ENCODE measurements at places on chromosomes 2 and 18. TPM values are rescaled to one million over a fixed set of nuclear protein-coding genes. Genes with fewer than 3 reads are reported as not detected.
A peak's percentile ranks its signal among the peaks of the same experiment; 100 is the strongest.

DNA sequence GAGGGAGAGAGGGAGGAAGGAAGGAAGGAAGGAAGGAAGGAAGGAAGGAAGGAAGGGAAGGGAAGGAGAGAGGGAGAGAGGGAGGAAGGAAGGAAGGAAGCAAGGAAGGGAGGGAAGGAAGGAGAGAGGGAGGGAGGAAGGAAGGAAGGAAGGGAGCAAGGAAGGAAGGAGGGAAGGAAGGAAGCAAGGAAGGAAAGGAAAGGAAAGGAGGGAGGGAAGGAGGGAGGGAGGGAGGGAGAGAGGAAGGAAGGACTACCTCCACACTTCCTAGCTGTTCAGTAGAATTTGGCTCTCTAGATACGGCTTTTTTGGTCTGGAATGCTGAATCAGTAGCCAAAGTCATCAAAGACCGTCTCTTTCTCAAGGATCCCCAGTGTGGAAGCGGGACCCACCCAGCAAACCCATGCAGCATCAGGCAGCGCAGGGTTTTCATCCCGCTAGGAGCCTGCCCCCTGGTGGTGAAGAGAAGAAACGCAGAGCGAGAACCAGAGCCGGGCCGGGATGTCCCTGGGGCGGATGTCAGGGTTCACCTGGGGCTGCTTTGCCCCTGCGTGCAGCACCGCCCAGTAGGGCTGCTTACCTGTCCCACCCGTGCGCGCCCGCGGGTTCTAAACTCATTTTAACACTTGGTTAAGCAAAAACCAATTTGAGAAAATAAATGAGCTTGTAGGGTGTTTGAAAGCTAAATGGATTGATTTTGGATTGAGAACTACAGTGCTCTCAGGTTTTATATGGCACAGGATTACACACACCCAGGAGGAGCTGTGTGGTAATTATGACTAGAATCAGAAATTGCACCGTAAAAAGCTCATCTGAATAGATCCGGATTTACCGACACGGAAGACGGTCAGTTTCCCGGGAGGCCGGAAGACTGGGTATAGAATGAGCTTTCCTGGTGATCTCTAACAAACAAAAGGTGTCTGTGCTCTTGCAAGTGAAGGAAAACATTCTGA is 48.1 kb upstream of the ARL4C start:
- DNase-seq, result peak; percentile 85

DNA sequence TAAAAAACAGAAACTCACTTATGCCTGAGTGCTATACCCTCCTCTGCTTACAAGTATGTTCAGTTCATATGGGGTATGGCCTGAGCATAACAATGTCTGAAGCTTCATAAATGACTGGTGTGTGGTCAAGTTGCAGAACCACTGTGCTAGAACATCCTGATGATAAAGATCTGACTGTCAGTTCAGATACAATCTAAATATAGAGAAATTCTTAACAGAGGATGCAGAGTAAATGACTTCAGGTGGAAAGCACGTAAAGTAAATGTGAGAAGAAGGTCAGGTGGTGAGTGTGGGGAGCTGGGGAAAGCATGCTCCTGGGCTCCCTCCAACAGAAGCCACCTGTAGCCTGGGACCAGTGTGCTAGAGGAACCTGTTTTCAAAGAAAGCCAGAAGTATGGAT is 926.2 kb downstream of the TSN start:
- DNase-seq, result no peak

DNA sequence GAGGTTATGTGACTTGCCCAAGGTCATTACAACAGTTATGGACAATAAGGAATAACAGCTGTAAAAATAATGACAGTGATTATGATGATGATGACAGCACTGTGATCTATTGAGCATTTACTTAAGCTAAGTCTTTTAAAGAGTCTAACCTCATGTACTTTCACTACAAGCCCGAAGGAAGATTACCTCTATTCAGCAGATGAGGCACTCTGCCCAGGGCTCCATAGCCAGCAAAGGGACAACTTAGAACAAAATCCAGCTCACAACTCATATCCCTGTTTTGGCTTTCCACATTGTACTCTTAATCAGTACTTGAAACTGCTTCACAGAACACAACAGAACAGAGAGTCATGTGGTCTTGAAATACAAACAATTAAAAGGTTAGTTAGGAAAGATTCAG is 290.2 kb downstream of the ZNF385B start:
- DNase-seq, result no peak

DNA sequence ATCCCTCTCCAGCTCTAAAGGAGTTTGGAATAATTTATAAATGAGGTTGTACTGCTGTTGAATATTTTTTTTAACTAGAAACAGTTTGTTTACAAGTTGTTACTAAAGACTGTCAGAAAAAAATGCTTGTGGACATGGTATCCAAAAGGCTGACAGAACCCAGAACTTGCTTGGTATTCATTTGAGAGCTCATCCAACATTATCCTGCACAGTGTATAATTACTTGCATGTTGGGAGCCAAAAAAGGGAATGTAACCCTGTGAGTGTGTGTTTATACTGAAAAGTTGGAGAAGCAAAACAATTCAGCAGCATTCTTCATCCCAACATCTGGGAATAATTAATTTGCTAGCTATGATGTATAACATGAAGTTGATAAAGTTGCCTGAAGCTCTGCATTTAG is 42.1 kb upstream of the EHBP1 start:
- no peak for DNase-seq

GRCh38 chr2:3199627-3200345 is 177.8 kb downstream of the EIPR1 start:
- DNase-seq, result no peak

- DNase-seq, result no peak
Observed at GRCh38 chr2:222797261-222797660, 63.6 kb upstream of the ACSL3 start.

- no peak for DNase-seq
Observed at GRCh38 chr2:239257511-239257937, 143.3 kb downstream of the HDAC4 start.

DNA sequence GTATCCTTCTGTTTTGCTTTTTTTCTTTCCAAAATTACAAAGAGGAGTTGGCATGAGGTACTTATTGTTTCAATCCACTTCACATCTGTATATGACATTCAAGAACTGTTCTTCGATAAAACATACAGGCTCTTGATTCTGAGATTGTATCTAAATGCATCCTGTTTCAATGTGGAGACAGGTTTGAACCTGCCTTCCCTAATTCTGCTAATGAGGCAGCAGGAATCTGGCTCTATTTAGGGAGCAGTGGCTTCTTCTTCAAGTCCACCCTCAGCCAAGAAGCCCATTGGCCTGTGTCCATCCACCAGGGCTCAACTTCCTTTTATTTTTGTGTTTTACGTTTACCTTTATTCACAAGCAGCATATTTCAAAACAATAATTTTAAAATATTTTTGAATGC is 84.8 kb upstream of the PIK3C3 start:
- DNase-seq, result no peak

DNA sequence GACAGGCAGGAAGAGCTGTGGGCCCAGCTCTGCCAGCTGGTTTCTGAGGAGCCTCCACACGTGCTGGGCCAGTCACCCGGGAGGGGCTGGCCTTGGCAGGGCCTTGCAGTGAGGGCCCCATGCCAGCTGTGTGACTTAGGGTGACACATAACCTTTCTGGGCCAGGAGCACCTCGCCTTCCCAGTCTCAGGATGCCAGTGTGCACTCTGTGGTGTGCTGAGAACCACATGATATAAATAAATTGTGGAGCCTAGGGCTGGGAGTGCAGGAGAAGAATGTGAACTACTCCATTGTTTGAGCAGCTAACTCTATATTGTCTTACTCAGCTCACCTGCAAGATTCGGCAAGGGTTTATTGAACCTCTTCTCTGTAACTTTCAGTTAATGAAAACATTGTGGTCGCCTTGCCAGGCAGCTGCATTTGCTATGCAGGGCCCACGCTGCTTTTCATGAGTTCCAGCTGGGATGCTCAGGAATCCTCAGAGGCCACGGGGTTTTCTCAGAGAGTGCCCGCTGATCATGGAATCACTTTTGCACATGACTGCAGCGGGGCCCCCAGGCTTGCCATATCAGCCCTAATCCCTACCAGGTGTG is 222.3 kb downstream of the SH3RF3 start:
- no peak for DNase-seq

DNA sequence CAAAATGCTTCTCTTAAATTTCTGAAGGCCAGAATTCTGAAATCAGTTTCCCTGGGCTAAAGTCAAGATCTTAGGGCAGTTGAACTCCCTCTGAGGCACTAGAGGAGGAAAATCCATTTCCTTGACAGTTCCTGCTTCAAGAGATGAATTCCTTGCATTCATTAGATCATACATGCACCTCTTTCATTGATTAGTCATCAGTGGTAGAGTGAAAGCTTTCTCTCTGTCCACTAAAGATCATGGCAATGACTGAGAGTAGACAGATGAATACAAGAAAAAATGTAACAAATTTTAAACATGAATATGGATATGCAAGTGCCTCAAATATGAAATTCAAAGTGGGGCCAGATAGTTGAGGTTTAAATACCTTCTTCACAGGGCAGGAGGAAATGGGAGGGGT is 693.4 kb upstream of the TMEFF2 start:
- DNase-seq, result no peak

DNA sequence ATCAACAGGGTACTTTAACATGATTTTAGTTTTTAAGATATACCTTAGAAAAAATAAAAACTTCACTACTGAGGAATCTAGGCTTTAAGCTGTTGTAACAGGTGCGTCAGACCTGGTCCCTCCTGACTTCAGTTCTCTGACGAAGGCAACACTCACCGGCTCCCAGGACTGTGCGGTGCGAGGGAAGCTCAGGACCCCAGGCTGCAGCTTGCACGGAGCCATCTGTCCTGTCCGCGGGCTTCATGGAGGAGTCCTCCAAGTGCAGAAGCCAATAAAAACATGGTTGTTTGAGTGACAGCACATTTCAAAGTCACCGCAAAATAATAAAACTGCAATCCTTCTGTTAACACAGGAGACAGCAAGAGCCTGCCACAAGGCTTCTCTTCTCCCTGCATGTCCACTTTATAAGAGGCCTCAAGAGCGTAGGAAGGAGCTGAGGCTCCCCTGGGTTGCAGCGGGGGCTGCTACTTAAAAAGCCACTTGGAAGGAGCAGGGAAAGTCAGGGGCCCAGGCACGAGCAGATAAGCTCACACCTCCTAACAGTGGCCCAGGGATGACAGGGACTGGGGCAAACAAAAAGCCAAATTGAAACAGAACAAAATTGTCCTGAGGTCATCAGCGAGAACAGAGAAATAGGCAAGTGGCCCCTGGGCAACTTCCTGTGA is 4.6 kb downstream of the HJURP start:
- DNase-seq, result no peak

GRCh38 chr18:62766266-62766665 is 50.9 kb downstream of the PHLPP1 start:
- no peak for DNase-seq

The PAIP2B gene
- 3.7 TPM for total RNA-seq

The MRPL30 gene
- total RNA-seq, result 48.5 TPM

The ERFE gene
- total RNA-seq, result not detected

The DUSP19 gene
- total RNA-seq, result 3.8 TPM

The RUFY4 gene
- 5.1 TPM for total RNA-seq

The HOXD12 gene
- not detected for total RNA-seq
